ENCODE measurements at places on chromosomes 11 and 22.

DNA sequence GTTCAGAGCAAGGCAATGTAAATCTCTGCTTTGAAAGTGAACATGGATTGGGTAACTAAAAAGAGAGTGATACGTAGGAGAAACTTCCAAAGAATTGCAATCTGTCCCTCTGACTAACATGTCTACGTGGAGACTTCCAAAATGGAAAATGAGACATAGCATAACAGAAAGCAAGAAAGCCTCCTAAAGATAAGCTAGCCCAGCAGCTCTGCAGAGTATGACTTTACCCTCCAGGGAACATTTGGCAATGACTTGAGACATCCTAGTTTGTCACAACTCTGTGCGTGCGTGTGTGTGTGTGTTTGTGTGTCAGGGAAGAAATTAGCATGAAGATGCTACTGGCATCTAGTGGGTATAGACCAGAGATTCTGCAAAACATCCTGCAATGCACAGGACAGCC is 817.4 kb downstream of the NTM start:
- no peak for DNase-seq

DNA sequence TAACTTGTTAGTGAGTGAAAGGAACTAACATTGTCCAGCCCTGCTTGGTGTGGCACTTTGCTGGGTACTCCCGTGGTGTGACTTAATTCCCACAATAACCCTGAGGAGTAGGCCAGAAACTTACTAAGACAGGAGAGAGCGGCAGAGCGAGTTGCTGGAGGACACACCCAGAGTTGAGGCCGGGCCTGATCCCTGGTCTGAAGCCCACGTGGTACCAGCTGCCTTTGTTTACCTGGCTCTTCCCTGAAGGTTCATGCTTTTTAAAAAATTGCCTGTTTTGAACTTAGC is 594 bp downstream of the MPST start:
- DNase-seq = no peak

DNA sequence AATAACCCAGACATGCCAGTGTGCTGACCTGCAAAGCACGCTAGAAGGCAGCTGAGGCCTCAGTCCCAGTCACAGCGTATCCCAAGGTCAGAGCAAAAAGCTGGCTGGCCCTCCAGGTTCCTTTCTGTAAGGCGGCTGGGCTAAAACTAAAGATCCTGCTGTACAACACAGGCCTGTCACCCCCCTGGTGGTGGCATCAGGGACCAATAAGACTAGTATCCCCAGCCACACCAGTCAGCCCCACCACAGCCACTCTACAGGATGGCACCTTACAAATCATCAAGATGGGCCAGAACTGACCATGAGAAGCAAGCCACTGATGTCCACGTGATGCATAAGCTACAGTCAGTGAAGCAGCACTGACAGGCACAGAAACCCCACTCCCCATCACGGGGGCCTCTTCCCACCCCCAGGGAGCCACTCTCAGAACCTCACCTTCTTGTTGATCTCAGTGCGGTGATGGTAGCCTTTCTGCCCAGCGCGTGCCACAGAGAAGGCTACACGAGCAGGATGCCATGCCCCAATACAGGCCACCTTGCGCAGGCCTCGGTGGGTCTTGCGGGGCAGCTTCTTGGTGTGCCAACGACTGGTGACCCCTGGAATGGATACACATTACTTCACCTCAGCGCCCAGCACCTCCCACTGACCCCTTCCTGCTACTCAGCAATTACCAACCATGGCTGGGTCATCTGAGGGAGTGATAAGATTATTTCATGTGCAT is 5.0 kb downstream of the RPL3 start:
- DNase-seq = no peak

DNA sequence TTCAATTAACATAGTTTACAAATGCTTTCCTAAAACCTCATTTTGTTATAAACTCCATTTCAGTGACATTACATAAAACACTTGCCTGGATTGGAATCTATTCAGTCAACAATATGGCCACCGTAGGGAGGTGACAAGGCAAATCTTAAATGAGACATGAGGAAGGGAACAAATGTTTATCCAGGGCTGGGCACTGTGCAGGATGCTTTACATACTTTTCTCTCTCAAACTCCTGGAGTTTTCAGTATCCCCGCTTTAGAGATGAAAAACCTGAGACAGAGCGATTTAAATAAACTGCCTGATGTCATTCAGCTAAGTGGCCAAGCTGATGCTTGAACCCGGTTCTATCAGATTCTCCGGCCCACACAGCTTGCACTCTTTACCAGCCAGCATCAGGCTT is 259.9 kb downstream of the CADM1 start:
- DNase-seq = no peak

- no peak for DNase-seq
Measured at GRCh38 chr11:87022254-87022653, 15.5 kb upstream of the TMEM135 start.

GRCh38 chr11:6129635-6130034 is 22.2 kb downstream of the OR56B4 start:
- no peak for DNase-seq

DNA sequence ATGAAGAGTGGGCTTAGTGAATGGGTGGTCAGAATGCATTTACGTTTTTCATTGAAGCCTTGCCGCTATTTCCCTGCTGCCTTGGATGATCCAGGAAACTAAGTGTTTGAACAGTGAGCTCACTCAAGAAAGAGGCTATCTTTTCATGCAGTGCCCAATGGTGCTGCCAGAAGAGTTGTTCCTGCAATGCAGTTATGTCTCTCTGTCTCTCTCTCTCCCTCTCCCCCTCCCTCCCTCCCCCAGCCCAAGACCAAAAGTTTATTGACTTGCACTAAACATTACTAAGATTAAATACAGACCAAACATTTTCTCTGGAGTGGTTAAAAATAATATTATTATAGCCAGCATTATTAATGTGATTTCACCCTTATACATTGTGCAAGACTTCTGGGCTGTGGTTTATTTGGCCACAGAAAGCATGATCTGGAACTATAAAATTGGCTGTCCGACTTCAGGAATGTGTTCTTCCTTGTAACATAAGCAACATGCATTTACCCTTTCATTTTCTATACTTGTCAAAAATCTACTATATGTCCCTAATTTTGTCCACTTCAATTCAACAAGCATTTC is 6.6 kb upstream of the FUT4 start:
- DNase-seq = no peak

DNA sequence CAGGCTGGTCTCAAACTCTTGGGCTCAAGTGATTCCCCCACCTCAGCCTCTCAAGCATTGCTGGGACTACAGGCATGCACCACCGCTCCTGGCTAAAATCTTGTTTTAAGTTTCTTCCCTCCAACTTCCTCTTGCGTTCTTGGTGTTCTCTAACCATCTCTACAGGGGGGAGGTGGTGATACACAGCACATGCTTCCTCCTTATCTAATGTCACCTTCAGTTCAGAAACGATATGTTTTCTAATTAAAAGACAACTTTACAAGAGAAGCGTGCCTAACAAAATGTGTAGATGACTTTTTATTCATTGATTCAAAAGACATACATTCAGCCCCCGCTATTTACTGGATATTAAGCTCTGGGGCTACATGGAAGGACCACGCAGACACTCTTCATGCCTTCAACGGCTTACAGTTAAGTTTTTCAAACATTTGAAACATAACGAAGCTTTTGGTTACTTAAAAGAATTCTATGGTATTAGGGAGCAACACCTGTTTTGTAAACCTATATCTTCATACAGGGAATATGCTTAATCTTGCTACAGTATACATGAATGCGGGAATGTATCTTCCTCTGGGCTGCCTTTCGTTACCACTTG is 933 bp upstream of the DLAT start:
- no peak for DNase-seq

DNA sequence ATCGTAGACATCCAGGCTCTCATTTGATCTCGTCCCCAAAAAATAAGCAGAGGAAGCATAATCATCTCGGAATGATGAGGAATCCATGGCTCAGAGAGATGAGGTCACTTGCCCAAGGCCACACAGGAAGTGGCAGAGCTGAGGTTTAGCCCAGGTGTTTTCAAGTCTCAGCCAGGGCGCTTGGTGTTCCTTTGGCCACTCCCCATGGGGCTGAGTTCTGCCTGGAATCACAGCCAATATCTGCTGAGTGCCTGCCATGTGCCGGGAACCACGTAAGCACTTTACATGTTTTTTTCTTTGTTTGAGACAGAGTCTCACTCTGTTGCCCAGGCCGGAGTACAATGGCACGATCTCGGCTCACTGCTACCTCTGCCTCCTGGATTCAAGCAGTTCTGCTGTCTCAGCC is 29.5 kb upstream of the MYH9 start:
- DNase-seq = no peak
